MM.1S (cell line): ENCODE measurements at places on chromosomes 11 and 22.
A peak's percentile ranks its signal among the peaks of the same experiment; 100 is the strongest.

DNA sequence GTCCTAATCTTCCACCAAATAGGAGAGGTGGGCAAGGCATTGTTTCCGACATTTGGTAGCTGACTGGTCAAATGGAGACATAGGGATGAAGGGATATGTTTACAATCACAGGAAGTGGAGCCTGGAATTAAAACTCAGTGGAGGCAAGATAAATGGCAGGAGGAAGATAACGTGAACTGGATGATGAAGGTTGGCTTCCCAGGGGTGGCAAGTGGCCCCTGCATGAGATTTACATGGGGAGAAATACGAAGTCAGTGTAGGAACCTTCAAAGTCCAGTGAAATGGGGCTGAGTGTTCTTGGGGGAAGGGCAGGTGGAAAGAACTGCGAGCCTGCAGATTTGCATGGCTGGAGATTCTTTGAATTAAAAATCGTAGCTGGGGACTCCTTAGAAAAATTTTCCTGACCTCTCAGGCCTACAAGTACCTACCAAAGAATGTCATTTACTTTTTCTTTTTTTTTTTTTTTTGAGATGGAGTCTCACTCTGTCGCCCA is 724 bp upstream of the FOXRED2 start:
- peaks cover 16% of the 10 kb centered on the region for H3K4me1 ChIP-seq
- no peak overlapping the region for H3K27ac ChIP-seq
- peak overlapping the region; percentile 79 for H3K4me3 ChIP-seq
- no peaks in the 10 kb centered on the region for H3K27me3 ChIP-seq
- no peak for DNase-seq
- peaks cover 11% of the 10 kb centered on the region for H3K36me3 ChIP-seq

DNA sequence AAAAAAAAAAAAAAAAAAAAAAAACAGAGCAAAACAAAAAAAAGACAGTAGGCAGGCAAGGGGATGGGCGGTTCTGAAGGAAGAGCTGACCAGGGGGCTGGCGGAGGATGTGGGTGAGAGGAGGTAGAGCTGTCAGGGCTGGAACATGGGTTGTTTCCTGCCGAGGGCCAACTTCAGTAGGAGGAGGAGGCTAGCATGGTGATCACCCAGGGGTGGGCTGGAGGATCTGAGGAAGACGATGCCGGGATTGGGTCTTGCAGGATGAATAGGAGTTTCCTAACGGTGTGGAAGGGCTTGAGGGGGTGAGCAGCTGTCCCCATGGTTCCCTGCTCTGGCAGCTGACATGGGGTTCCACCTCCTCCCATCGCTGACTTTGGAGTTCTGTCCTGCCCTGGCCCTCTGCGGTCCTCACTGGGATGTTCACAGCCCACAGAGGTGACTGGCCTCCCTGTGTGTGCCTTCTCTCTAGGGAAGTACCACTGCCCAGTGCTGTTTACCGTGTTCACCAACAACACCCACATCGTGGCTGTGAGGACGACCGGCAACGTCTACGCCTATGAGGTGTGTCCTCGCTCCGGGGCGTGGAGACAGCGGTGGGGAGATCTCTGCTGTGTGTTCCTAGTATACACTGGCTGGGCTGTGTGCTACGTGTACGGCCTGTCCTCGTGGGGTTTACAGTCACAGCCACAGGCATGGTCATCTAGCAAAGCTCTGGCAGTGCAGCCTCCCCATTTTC is 15.2 kb downstream of the PPIL2 start:
- no peak overlapping the region for H3K4me3 ChIP-seq
- H3K27me3 ChIP-seq, result no peaks in the 10 kb centered on the region
- no peaks in the 10 kb centered on the region for H3K4me1 ChIP-seq
- H3K27ac ChIP-seq, result no peak overlapping the region
- no peak for DNase-seq

DNA sequence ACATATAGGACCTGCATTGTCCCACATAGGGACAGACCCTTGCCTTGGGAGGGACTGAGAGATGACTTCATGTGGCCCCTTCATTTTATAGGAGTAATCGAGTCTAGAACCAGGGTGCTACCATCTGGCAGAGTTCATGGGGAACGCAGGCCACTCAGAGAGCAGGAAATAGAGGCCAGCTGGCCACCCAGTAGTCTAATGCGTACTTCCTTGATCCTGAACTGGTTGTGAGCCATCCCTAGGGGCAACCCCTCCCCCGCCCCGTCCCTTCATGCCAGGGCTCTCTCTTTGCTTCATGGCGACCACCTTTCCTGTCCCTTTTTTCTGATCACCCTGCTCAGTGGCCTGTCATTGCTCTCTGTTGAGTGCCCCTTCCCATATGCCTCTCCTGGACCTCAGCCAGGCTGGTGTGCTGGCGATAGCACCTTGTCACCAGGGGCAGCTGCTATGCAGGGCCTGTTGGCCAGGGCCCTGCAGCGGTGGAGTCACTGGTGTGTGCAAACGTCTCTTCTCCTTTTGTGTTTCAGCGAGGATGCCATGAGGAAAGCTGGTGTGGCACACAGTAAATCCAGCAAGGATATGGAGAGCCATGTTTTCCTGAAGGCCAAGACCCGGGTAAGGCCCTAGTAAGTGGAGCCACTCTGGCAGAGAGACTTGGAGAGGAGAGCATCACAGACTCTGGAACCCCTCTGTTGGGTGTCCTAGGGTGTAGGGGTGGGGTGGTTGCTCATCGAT is 29.3 kb downstream of the MED15 start:
- no peak overlapping the region for H3K27ac ChIP-seq
- no peak overlapping the region for H3K4me3 ChIP-seq
- no peaks in the 10 kb centered on the region for H3K27me3 ChIP-seq
- peaks cover 4% of the 10 kb centered on the region; the same call in 1 of the 2 replicates for H3K36me3 ChIP-seq

- H3K27me3 ChIP-seq, result peaks cover 61% of the 10 kb centered on the region
- no peak for DNase-seq
- H3K4me1 ChIP-seq, result no peaks in the 10 kb centered on the region
- no peak overlapping the region for H3K27ac ChIP-seq
- no peak overlapping the region for H3K4me3 ChIP-seq
These were observed 403.6 kb downstream of the MN1 start for GRCh38 chr22:27397954-27398342.

GRCh38 chr11:2098691-2099515 is 40.3 kb downstream of the IGF2 start:
- H3K27me3 ChIP-seq, result peaks cover 98% of the 10 kb centered on the region
- no peaks in the 10 kb centered on the region for H3K4me1 ChIP-seq
- H3K36me3 ChIP-seq, result no peaks in the 10 kb centered on the region
- DNase-seq, result no peak
- H3K27ac ChIP-seq, result no peak overlapping the region

- DNase-seq, result no peak
- no peaks in the 10 kb centered on the region for H3K4me1 ChIP-seq
- H3K27me3 ChIP-seq, result no peaks in the 10 kb centered on the region
- no peak overlapping the region for H3K4me3 ChIP-seq
These were observed 15.7 kb downstream of the TSPO start for GRCh38 chr22:43167001-43167589.

DNA sequence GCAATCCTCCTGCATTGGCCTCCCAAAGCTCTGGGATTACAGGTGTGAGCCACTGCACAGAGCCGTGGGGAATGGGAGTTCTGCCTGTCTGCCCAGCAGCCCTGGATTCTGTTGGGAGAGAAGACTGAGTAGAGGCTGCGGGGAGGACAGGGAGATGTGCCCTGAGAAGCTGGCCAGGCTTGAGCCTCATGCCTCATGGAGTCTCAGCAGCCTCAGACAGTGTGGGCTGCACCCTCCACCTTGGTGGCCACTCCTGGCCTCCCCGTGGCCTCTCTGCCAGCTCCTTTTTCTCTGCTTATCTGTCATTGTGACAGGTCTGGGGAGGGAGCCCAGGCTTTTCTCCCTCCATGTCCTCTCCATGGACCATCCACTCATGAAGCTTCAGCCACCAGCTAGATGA is 43.2 kb downstream of the DKK3 start:
- H3K27ac ChIP-seq, result no peak overlapping the region
- no peaks in the 10 kb centered on the region for H3K27me3 ChIP-seq
- no peak overlapping the region for H3K4me3 ChIP-seq
- DNase-seq, result no peak

DNA sequence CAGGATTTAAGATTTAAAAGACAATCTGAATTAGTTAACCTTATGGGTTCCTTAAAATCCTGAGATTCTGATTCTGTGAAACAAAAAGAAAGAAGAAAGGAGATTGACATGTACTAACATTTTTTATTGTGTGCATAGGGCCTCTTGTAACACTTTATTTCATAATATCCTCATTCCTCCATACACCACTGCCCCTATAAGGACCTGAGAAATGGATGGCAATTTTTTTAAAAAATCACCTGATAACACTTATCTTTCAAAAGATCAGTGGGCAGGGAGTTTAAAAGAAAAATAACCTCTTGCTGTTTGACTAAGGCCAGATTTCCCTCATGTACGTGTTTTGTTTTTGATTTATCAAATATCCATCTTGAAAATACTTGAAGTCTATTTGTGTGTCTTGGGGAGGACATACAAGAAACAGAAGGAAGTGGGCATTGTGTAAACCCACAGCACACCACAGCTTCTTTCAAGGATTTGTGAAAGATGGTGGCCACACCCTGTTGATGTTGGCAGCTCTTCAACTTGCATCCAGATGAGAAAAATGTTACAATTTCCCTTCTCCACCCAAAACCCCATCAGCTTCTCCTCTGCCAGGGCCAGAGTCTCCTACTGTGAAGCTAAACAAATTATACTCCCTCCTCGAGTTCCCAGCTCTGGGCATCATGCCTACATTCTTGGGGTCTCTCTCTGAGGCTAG is 35.0 kb upstream of the MPEG1 start:
- no peak overlapping the region for H3K4me3 ChIP-seq
- no peak overlapping the region for H3K27ac ChIP-seq
- no peak for DNase-seq
- no peaks in the 10 kb centered on the region for H3K4me1 ChIP-seq
- H3K27me3 ChIP-seq, result no peaks in the 10 kb centered on the region
